ENCODE measurements at places on chromosomes 12 and 14.

DNA sequence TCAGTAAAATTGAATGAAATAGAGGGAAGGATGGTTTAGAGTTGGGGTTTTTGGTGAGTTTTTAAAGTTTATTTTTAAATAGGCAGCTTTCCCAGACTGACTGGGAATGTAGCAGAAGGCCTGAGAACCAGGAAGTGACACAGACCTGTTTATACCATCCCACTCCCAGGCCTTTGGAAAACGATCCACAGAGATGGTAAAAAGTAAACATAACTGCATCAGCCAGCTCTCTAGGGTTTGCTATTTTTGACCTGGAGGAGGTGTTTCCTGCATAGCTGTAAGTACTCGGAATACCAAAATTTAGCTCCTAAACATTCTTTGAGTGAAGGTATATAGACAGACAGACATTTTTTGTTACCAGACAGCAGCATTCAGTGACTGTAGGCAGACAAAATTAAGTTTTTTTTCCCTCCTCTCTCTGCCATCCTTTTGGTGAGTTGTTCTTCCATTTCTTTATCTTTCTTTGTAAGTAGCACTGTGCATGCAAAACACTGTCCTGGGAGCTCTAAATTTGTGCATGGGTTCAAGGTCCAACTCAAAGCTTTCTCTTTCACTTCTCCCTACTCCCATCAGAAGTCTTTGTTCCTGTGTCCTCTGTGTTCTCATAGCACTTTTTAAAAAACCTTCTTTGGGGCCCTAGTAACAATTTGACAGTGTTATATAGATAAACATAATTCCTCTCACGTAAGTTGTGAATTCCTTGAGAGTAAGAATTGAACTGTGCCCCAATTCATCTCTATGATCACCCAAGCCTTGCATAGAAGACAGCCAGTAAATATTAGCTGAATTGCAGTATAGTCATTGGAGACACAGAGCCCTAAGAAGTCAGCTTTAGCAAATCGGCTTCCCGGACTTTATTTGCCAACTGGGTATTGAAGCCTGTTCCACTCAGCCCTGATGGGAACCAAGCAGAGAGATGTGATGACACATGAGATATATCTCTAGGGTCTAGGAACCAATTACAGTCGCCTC, 37.4 kb downstream of the SUSD6 start:
- DNase-seq = no peak

DNA sequence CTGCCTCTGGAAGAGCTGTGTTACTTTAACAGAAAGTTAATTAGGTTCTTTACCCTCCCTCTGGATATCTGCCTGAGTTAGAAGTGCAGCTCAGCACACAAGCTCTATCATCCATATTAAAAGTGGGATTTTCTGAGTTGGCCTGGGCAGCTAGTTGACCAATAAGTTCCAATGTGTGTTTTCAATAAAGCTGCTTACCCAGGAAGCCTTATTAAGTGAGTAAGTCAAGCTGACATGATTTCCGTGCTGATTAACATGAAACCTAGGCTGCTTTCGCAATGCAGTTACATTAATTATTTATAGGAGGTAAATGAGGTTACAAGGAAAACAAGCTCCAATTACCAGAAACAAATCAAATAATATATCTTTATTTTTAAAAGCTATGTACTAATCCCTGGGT, 4.8 kb downstream of the NEUROD4 start:
- no peak for DNase-seq

DNA sequence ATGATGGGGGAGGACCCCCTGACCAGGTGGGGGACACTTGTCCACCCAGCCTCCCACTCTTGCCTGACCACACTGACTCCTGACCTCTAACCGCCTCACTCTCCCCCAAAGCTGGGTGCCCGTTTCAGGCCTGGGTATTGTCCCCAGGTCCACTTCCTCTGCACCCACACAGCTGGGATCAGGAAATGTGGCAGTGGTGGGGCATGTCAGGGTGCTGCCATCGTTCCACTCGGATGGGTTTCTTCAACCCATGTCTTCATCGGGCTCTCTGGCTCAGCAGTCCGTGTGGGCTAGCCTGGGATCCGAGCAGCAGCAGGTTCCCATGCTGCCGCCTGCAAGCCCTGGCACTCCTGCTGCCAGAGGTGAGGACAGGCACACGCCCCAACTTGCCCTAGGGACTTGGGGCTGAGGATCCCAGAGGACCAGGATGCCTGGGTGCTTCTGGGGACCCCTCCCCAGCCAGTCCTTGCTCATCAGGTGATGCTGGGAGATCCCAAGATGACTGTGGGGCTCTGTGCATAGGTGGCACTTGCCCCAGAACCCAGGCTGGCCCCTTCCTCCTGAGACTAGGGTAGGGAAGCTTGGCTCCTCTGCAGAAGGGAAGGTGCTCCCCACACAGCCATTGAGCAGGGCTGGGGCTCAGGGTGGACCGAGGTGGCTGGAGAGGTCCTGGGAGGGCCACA, 2.9 kb upstream of the CLBA1 start:
- no peak for DNase-seq

DNA sequence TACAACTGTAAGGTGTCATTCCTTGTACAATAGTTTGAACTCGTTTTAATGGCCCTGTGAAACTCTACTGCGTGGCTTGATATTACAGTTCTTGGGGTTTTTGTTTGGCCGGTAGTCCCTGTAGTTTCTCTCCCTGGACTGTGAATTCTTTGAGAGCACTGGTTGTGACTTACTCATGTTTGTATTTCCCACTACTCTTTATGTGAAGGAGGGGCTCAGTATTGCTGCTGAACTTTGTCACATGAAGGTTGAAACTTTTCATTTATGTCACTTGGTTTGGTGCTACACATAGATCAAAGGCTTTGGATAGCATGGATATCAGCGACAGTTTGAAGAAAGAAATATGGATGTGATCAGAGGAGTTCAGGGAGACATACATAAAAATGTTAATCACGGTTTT, 1.5 kb upstream of the POU6F1 start:
- no peak for DNase-seq

DNA sequence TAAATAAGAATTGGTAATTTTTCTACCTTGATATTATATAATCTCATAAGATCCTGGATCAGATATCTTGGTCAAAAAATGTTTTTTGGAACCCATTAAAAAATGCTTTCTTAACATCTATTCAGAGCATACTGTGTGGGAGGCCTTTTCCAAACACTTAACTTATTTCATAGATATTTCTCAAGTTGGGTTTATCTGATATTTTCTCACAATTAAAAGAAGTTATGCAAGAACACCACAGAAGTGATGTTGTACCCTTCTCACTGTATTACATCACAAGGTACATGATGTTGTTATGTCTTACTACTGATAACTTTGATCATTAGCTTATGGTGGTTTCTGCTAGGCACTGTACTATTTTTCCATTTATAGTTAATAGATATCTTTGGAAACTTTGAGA, 23.4 kb upstream of the PRPF39 start:
- DNase-seq = no peak

- no peak for DNase-seq
Observed at GRCh38 chr12:63822352-63822751, 22.1 kb upstream of the SRGAP1 start.

DNA sequence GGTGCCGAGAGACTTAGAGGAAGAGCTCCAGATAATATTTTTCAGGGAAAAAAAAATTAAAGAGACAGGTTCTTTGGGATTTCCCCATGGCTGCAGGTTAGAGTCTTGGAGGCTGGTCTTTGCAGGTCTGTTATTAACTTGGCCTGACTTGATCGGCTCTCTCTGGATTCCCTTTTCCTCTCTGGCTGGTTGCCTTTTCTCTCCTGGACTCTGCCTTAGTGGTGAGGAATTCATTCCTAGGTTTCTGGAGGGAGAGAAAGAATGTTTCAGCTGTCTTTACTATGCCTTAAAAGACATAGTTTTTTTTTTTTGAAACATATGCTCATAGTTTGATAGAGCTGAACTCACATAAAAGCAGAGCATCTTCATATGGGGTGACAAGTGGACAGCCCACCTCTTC, 336.3 kb downstream of the BMP4 start:
- DNase-seq = no peak

DNA sequence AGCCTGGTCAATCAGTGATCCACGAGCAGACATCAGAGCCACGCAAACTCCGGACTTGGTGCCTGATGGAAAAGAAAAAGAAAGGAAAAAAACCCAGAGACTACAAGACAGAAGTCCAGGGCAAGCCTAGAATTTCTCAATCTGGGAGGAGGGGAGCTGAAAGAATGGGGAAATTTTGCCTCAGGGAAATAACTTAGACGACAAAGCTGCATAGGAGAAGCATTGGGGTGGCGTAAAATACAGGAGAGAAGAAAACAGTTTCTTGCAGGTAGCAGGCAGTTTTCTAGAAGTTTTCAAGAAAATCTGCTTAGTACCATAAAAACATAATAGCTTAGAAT, 2.6 kb upstream of the SLC11A2 start:
- DNase-seq = no peak

- DNase-seq = no peak
Observed at GRCh38 chr14:51248016-51248987, 8.3 kb downstream of the TMX1 start.

- DNase-seq = no peak
Observed at GRCh38 chr12:95977764-95978305, 18.3 kb downstream of the HAL start.

DNA sequence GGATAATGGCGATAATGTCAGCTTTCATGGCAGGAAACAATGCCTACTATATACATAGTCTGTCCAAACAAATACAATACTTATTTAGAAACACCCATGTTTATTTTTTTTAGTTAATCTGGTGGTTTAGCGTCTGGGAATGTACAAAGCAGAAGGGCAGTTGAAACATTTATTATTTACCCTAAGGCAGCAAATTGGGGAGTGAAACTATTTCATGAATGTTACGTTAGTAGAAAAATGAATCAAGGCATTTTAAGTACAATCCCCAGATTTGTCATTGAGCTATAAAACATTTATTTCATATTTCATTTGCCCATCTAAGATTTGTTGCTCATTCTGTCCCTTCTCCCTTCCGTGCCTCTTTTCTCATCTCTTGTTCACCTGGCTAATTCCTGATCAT, 87.1 kb upstream of the ATF1 start:
- no peak for DNase-seq

DNA sequence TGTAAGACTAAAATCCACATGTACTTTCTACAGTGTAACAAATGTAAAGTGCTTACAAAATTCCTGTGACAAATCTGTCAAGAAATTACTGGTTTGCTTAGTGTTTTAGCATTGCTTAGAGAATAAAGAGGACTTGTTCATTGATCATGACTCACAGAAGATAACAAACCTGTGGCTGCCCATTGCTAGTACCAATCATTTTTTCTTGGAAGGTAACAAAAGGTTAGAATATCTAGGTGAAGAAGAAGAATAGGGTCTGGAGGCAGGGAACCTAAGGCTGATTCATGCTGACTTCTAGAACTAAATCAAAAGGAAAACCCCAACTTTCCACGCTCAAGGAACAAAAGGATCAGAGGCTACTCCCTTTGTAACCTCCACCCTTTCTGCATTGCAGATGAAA, 232.7 kb upstream of the ABCD2 start:
- no peak for DNase-seq

GRCh38 chr12:5262885-5263284, 169.0 kb upstream of the NTF3 start:
- no peak for DNase-seq

DNA sequence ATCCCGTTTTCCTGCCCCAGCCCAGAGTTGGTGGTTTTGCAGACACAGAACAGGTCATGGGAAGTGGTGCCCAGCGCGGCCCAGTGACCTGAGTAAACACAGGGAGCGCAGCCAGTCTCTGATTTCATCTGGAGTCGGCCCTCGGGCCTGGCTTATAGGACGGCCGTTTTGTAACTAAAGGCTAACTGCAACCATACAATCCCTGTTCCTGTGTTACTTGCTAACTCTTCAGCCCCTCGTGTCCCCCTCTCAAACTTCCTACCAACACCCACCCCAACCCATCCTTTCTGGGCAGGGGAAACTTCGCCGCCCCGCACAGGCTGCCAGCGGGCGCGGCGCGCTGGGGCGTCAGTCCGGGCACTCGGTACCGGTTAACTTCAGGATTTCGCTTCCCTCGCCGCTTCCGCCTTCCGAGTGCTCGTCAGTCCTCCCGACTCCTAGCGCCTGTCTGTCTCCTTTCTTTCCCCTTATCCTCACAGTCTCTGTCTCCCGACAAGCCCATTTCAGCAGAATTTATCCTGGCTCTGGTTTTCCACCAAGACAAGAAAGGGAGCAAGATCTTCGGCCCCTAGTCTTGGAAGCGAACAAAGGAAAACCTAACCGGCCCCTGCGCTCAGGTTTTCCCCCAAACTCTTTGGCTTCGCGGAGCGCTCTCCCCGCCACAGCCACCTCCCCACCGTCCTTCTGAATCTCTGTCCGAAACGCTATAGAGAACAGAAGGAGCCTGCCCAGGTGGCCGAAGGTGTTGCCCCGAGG, 2.0 kb downstream of the SIX1 start:
- DNase-seq = peak; percentile 65

GRCh38 chr12:118361092-118361404, 11.7 kb downstream of the TAOK3 start:
- no peak for DNase-seq

- DNase-seq = peak; percentile 24
Observed at GRCh38 chr12:64039281-64039871, 182.7 kb downstream of the KICS2 start.

GRCh38 chr14:37453985-37454384, 141.1 kb downstream of the FOXA1 start:
- no peak for DNase-seq

GRCh38 chr14:32202491-32202997, 525 bp downstream of the RNU6-8 start:
- no peak for DNase-seq

DNA sequence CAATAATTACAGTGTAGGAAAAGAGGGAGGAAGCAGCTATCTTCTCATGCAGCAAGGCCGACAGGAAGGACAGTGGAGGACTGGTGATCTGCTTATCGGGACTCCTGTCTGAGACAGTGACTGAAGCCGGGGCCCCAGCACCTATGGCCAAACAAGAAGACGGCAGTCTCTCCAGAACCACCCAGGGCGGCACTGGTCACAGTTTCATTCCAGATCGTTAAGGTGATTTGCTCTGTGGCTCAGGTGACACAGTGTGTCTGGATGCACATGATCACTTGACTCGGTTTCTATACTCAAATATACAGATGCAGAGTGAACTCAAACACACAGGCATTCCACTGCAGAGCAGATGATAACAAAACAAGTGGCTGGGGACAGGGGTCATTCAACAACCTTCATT, 52.1 kb upstream of the CORO1C start:
- DNase-seq = no peak

- DNase-seq = no peak
Observed at GRCh38 chr14:32044454-32044853, 32.6 kb upstream of the ARHGAP5 start.

DNA sequence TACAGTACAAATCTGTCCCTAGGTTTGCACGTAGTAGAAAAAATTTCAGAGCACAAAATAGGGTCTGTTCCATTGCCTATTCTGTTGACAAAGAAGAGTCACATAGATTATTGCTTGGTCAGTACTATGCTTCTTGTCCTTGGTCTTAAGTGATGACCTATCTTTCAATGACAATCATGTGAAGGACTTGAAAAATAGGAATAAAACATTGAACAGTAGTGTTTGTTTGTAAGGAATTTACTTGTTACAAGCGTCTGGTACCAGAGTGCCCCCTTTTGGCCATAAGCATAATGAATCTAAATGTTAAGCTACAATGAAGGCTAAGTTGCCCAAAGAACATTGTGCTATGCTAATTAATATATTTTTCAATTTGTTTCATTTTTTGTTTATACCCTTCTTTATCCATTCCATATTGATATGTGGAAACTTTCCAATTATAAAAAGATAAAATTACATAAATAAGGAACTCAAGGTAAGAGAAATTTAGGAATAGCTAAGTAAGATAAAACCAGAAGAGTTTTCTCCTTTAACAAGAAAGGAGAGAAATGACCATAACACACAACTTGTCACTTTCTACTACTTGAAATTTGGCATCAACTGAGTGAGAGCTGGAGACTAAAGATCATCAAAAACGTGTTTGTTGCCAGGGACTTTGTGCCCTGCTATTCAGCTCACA, 204.7 kb downstream of the EPS8 start:
- DNase-seq = peak; percentile 54
